Activated T-cell treated with anti-CD3 and anti-CD28 coated beads, Interleukin-2, amount 50 U/mL, for 48 hours (primary cell): ENCODE measurements at places on chromosomes 7 and 10.

DNA sequence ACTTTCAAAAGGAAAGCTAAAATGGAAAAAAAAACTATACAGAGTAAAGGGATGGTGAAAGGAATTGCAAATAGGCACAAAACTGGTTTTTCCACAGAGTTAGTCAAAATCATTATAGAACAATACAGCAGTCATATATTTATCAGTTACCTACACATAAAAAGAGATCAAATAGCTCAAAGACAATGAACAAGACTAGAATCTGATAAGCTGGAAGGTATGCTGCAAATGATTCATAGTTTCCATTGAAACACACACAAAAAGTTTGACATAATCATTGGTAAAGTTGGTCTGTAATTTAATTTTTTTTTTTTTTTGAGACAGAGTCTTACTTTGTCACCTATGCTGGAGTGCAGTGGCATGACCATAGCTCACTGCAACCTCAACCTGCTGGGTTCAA is 92.4 kb upstream of the SGCE start:
- DNase-seq = no peak

- no peak for DNase-seq
Observed at GRCh38 chr7:92732316-92733036, 103.9 kb downstream of the CDK6 start.

GRCh38 chr7:26212921-26213718 is 11.6 kb downstream of the CBX3 start:
- no peak for DNase-seq

DNA sequence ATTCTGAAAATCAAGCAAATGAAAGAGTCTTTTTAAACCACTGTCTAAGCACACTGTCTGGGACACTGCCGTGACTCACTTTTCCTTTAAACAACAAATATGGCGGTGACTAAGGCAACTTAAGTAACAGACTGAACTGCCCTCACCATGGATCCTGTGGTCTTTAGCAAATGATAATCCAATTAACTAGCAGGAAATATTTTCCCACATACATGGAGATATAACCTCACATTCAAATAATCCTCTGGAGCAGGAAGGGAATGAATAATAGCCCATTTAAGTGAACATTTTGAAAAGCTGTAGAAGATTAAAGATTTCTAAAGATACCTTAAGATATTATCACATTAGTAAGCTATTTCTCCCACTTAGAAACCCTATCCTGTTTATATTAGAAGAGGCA is 40.3 kb upstream of the LRRC17 start:
- DNase-seq = no peak

GRCh38 chr7:29362380-29362779 is 167.8 kb downstream of the CHN2 start:
- DNase-seq = no peak
